GF-D8 (cell line): ENCODE measurements at places on chromosomes 11 and 22.
A peak's percentile ranks its signal among the peaks of the same experiment; 100 is the strongest.

GRCh38 chr11:2778630-2779498, 79.1 kb upstream of the KCNQ1OT1 start:
- peak; percentile 22 for DNase-seq

GRCh38 chr11:59145534-59145933, 2.9 kb downstream of the FAM111A start:
- peak; percentile 63 for DNase-seq

- no peak for DNase-seq
These were observed 996.5 kb downstream of the OPCML start for GRCh38 chr11:132535830-132536229.

GRCh38 chr22:45181766-45182165, 18.0 kb downstream of the NUP50 start:
- no peak for DNase-seq

- no peak for DNase-seq
These were observed 4.0 kb upstream of the FAM111A start for GRCh38 chr11:59138643-59139042.

DNA sequence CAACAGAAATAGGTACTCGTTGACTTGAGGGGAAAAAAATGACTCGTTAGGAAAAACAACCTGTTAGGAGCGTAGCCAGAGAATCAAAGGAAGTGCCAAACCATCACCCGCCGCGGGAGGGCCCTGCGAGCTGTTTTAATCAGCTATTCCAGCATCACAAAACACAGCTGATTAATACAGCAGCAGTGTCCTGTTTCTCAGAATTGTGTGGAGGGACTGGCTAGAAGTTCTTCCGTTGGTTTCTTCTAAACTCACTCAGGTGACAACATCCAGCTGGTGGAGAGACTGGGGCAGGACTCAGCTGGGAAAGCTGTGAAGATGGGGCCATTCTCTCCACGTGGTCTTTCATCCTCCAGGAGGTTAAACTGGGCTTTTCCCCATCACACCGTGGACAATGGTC, 28.0 kb downstream of the HSPA8 start:
- no peak for DNase-seq

- no peak for DNase-seq
These were observed 11.7 kb upstream of the TMEM191C start for GRCh38 chr22:21455334-21456089.

- DNase-seq: no peak
These were observed 19.4 kb downstream of the TEAD1 start for GRCh38 chr11:12693479-12694182.

- DNase-seq: no peak
These were observed 17.9 kb upstream of the FGF19 start for GRCh38 chr11:69721745-69722144.

GRCh38 chr11:76119779-76120178, 86.5 kb downstream of the WNT11 start:
- no peak for DNase-seq

GRCh38 chr22:29041408-29041807, 20.2 kb downstream of the C22orf31 start:
- no peak for DNase-seq

GRCh38 chr11:17230867-17231851, 23.4 kb upstream of the PIK3C2A start:
- DNase-seq: no peak

GRCh38 chr11:97965849-97966646, 1054.7 kb upstream of the CNTN5 start:
- DNase-seq: no peak

DNA sequence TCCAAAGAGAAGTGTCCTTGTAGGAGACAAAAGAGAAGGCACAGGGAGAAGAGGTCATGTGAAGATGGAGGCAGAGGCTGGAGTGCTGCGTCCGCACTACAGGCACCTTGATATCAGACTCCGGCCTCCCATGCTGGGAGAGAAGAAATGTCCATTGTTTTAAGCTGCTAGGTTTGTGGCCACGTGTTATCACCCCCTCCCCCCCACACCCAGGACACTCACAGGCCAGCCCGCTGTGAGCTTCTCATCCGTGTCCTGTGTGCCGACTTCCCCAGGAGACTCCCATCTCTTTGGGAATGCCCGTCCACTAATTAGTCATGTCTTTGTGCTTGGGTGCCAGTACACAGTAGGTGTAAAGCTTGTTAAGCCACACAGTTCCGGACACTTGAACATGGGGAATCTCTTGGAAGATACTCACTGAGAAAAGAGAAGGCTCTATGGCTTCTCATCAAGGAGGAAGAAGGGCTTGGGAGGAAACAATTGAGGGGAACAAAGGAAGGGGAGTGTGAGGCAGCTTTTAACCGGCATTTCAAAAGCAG, 1234.7 kb downstream of the TBC1D22A start:
- no peak for DNase-seq

DNA sequence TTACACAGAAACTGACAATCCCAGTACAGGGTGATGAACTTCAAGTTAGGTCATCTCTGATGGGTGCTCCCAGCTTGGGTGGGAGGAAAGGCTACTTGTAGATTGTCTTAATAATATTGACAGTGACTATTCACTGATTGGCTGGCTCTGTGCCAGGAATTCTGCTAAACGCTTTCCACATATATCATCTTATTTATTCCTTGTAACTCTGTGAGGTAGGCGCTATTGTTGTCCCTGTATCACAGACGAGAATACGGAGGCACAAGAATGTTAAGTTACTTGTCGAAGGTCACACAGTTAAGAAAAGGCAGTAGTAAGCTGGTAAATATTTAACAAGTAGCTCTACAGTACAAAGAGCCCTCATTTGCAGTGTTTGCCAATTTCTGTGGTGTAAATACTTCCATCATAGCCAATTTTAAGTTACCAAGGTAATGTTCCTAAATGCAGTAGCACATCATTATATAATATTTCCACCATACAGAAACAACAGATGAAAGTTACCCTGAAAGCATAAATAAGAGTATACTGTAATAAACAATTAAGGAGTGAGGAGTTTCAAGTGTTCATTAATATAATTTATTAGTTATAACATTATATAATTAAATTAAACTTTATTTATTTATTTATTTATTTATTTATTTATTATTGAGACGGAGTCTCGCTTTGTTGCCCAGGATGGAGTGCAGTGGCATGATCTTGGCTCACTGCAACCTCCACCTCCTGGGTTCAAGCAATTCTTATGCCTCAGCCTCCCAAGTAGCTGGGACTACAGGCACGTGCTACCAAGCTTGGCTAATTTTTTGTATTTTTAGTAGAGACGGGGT, 11.5 kb upstream of the TIMP3 start:
- no peak for DNase-seq
